Effector memory CD4-positive, alpha-beta T cell (primary cell): ENCODE measurements at places on chromosomes 6 and 20.

DNA sequence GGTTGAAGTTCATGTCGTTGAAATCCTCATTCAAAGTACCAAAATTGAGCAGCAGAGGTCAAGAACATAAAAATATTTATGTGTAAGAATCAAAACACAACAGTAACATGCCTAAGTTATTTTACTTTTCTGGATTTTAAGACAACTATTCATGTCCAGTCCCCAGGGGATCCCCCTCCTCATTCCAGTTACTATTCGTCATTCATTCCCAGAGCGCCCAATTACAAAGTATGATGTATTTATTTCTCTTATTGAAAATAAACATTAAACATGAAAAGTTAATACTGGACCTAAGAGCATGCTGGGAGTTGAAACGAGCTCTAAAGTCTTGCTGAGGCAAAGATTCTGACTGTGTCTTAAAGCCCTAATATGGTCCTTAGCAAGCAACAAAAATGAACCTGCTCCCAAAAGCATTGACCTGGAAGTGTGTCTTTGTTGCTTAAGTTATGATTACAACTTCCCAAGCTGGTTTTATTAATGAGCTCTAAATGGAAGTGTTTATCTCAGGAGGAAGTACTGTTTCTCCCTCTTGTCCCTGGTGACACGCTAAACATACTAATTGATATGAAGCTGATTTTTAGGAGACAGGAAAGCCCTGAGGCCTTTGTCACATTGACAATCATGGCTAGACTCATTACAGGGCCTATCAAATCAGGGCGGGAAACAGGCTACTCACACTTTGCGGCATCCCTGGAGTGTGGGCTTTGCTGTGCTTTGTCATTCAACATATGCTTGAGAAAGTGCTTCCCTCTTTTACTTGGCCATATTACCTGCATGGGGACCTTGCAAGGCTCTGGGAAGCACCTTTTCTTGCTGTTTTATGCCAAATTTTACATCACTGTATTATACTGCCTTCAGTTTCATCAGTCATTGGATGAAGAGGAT lies 192.2 kb upstream of the DTNBP1 start:
- no peak for DNase-seq

- DNase-seq: no peak
These were observed 398.9 kb upstream of the SULF2 start for GRCh38 chr20:48184229-48184628.

- no peak for DNase-seq
These were observed 675 bp downstream of the ZBTB9 start for GRCh38 chr6:33455051-33455450.

- DNase-seq: no peak
These were observed at the start of gene GABRR2 for GRCh38 chr6:89315249-89315885. Gene GABRR2 (minus strand): TSS chr6:89315299. CDS start chr6:89315165, 134 bp downstream.

DNA sequence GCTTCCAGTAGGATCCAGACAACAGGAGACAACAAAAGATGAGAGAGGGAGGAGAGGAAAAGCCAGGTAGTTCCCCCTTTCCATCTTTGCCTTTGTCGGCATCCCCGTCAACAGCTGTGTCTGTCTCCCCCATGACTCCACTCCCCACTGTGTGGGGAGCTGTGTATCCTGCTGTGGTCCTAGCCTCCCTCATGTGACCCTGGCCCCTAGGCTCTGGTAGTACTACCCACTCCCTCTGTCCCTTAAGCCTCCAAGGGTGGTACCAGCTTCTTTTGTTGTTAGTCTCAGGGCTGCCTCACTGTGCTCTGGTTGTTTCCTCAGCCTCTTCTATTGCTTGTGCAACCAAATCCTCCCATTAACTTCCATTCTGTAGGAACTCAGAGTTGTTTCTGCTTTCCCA lies 28.7 kb downstream of the ANKEF1 start:
- DNase-seq: no peak

- DNase-seq: no peak
These were observed 612.3 kb upstream of the ZNF337 start for GRCh38 chr20:26308961-26309360.

DNA sequence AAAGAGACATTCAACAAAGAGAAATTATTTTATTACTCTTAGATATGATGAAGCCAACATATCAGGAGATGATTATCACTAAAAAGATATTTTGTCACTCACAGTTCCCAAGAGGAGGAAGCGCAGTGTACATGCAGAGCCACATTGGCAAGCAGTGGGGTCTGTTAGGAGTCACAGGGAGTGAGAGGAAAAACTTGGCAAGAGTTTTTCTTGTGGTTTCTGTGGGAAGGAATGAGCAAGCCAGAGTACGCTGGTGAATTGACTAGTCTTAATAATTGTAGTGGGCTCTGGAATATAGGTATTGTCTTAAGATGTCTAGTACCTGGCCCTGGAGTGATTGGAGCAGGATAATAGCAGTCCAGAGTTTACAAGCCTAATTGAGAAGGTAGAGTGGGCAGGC lies 1095.2 kb downstream of the GRIK2 start:
- DNase-seq: no peak

- DNase-seq: no peak
These were observed 323.9 kb downstream of the GJA1 start for GRCh38 chr6:121759370-121759769.

DNA sequence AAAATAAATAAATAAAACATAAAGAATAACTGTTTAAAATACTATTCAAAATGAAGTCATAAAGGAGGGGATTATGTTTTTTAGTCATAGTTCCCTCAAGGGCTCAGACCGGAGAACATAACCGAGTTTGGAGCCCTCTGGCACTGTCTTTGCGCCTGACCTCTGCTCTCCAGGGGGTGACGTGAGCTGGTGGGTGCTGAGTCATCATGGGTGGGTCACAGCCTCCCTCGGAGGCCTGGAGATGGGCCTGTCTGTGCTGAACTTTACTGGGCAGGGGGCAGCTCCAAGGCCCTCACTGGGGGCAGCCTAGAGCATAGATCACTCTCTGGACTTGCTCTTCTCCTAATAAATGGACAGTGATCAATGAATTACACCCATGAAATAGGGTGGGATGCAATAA lies 3.1 kb upstream of the MAVS start:
- DNase-seq: no peak

DNA sequence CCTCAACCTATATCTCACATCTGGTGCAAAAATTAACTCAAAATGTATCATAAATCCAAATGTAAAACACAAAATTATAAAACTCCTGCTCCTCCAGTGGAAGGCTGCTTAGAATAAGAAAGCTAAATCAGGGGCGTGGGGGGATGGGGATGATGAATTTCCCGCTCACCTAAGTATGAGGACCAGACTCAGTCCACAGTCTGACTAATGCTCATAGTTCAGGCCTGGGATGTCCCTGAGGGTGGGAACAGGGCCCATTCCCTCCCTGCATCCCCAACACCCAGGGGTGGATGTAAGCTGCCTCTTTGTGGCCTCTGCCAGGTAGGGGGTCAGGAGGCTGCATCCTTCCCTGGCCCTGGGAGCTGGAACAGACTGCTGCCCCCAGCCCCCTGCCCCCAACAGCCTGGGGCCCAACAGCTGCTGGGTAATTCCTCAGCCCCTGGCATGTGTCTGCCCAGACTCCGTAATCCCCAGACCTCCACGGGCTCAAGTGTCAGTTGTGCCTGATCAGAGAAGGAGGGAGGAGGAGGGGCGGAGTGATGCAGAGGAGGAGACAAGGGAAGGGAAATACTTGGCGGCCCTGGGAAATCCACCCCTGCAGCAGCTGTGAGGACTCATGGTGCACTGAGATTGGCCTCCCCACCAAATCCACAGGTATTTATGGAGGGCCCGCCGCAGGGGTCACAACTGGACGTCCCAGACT lies 224.5 kb downstream of the PREX1 start:
- DNase-seq: no peak

DNA sequence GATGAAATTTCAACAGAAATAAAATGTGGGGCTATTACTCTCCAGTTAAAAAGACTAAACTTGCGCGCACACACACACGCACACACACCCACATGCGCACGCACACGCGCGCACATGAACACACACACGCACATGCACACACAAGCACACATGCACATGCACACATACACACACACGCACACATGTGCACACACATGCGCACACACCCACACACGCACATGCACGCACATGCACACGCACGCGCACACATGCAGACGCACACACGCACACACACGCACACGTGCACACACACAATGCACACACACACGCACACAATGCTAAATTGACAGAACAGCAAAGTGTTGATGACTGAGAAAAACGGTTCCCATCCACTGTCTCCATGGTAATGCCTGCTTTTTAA lies 754.1 kb downstream of the CBLN4 start:
- DNase-seq: no peak

DNA sequence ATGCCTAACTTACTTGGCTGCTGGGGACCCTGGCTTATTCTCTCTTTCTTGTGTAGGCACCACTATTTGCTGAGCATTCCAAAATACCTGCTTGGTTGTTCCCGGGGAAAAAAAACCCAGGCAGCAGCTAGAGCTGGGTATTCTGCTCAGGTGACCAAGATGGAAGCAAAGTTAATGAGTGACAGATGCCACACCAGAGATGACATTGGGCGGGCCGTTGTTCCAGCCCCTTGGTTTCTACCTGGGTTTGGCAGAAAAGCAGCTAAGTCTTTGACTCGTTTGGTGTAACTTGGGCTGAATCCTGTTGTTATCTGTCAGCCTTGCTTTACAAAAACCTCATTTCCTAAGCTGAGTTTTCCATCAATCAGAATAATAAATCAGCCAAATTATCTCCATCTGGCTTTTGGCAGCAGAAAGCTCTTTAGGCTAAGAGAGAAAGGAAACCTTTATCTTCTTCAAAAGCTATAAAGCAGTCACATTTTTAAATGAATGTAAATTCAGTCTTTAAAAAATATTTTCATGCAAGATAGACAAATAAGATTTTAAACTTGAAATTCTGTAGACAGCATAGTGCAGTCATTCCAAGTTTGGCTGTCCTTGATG lies 202.0 kb upstream of the GMDS start:
- DNase-seq: no peak

DNA sequence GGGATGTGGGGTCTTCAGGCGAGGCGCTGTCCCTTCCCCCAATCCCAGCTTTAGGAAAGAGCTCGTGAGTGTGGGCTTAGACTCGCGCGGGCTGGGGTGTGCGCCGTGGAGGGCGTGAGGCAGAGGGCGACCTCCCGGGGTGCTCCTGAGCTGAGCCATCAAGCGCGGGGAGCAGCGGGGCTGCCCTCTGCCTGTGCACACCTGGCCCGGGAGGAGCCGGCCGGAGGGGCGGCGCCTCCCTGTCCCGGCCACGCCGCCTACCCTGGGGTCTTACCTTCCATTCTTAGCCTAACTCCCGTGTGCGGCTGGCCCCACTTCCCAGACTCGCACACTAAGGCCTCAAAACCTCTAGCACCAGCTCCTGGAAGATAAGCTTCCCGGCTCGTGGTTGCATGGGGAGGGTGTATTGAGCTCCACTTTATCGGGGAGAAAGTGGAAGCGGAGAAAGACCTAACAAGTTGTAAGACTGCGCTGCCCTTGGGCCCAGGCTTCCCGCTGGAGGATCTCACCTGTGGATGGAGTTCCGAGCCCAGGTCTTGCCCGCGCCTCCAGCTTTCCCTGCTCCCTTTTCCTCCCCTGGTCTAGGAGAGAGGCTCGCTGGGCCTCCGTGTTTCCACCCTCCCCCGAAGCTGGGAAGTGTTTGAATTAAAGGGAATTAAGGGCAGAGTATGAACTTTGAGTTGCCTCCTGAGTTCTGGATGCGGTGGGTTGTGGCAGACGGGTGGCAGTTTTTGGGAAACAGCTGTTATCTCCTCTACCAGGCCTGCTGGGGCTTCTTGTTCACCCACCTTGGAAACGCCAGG lies 1.2 kb downstream of the DNMT3B start:
- DNase-seq: no peak

- no peak for DNase-seq
These were observed 21.3 kb downstream of the STK35 start for GRCh38 chr20:2122936-2123335.

DNA sequence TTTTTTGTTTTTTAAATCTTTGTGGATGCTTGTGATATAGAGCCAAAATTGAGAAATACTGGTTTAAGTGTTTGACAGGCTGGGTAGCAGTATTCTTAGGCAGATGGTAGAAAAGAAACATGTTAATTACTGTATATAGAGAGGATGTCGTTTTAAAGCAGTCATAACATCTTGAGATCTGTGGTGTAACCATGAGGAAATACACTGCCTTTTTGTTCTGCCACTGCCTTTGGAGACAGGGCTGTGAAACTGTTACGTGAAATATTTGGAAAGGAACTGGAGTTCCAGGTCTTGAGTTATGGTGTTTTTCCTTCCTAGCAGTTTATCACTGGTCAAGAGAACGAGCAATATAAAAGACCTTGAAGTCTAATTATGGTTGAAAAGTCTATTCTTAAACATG lies 19.5 kb downstream of the STXBP5 start:
- no peak for DNase-seq
